ENCODE measurements at places on chromosomes 16 and 17. TPM values are rescaled to one million over a fixed set of nuclear protein-coding genes. Genes with fewer than 3 reads are reported as not detected.

Gene SLC6A4
- total RNA-seq: not detected

DNA sequence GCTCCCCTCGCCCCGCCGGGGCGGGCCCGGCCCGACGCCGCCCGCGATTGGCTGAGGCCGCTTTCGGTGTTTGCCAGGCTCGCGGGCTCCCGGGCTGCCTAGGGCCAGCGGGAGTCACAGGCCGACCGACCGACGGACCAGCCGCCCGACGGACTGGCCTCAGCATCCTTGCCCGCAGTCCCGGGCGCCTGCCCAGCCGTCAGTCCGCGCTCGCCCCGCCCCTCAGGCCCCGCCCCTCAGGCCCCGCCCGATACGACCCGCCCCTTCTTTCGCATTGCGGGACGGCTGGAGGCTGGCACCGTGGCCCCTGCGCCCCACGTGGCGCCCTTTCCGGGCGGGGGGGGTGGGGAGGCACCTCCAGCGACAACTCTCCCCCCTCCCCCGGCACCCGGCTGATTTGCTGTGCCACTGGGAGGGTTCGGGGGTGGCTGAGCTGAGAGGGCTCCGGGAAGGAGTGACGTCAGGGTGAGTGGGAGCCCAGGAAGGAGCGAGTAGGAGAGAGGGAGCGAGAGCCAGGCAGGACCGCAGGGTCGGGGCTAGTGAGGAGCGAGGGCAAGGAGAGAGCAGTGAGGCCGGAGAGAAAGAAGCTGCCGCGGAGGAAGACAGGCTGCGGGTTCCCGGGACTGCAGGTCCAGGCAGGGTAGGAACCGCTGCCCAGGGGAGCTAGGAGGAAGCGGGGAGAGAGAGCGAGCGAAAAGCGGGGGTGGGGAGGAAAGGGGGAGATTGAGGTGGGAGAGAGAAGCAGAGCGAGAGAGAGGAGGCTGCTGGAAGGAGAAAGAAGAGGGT is at the start of gene ASPHD1:
TSS of gene ASPHD1 (plus strand) at position 387 of the 786 bp plus-strand sequence. CDS start 484 bp downstream, outside the sequence.
- DNase-seq: peak; percentile 57

GRCh38 chr17:67487506-67487905 is 110.4 kb downstream of the PITPNC1 start:
- DNase-seq: no peak

DNA sequence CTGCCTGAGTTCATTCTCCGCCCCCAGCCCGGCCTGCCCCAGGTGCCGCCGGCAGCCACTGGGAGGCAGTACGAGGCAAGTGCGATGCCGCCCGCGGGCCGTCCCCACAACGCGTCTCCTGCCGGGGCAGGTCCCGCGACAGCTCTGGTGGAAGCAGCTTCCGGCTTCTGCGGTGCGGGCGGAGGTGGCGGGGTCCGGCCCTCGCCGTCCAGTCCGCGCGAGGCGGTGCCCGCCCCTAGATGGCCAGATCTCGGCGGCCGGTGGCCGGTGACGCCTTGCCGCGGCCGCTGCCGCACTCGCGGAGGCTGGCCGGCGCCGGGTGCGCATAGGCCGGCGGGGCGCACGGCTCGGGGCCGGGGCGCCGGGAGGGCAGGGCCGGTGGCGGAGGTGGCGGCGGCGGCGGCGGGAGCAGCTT is 1.8 kb downstream of the GJD3 start:
- no peak for DNase-seq

All from Panc1 (cell line).